ENCODE measurements at places on chromosomes 4 and X.

DNA sequence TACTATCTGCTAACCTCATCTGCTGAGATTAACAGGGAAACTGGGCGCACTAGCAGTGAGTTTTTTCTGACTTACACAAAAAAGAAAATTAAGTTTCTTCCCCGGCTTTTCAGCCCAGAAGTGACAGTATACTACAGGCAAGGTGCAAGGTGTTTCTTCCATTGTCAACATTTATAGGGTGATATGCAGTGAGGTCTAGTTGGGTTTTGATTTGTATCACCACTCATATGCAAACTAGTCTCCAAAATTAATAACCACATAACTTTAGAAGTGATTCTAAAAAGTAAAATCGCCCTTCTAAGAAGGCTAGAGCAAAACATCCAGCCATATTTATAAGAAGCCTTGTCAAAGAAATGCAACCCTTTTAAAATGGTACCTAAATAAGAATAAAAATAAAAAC, 640.1 kb downstream of the ARAP2 start:
- no peak overlapping the region for H3K4me3 ChIP-seq
- no peak for DNase-seq
- no peaks in the 10 kb centered on the region for H3K36me3 ChIP-seq
- H3K27ac ChIP-seq: no peak overlapping the region
- H3K27me3 ChIP-seq: no peaks in the 10 kb centered on the region
- no peaks in the 10 kb centered on the region for H3K4me1 ChIP-seq

GRCh38 chrX:101749436-101749835, 89.8 kb upstream of the ARMCX2 start:
- no peak for DNase-seq
- H3K4me3 ChIP-seq: no peak overlapping the region
- H3K27ac ChIP-seq: no peak overlapping the region

GRCh38 chr4:67575232-67576058, 16.9 kb downstream of the STAP1 start:
- H3K27ac ChIP-seq: peak overlapping the region; percentile 35
- H3K4me1 ChIP-seq: peaks cover 11% of the 10 kb centered on the region
- peaks cover 4% of the 10 kb centered on the region for H3K36me3 ChIP-seq
- no peak for DNase-seq
- no peaks in the 10 kb centered on the region for H3K27me3 ChIP-seq
- no peak overlapping the region for H3K4me3 ChIP-seq

DNA sequence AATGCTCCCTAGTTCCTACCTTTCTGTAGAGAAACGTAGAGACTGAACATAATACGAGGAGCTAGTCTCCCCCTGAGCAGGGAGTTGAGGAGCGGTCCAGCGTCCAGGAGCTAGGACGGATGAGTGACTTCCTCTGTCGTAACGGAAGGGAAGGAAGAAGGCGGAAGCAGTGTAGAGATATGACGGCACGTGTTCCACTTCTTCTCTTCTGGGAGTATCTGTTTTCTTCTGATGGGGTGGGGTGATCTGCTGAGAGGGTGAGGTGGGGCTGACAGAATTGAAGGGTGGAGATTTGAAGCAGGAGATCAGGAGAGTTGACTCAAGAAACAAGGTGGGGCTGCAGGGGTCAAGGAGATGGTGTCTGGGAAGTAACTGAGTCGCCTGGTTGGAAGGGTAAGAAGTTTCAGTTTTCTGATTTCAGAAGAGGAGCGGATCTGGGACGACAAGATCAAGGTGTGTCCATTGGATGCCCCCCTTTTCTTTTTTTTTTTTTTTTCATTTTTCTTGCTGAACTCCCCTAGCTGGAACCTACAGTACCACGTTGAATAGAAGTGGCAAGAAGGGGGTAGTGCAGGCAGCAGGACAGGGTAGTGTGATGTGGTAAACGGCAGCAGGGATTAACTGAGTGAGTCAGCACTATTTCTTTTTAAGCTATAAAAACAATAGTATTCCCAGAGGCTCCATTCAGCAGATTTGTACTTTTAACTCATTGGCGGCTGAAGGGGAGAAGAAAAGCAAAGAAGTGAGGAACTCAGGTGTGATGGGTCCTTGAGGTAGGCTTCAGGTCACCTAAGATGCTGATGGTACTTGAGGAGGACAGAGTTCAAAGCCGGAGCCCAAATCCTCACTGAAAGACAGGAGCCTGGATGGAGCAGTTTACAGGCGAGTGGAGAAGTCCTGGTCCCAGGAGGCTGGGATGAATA, 50.8 kb upstream of the SETD7 start:
- H3K4me3 ChIP-seq: no peak overlapping the region
- no peak for DNase-seq
- no peaks in the 10 kb centered on the region for H3K27me3 ChIP-seq
- H3K36me3 ChIP-seq: no peaks in the 10 kb centered on the region
- H3K4me1 ChIP-seq: no peaks in the 10 kb centered on the region

GRCh38 chr4:133151691-133152329, 2.7 kb downstream of the PCDH10 start:
- no peaks in the 10 kb centered on the region for H3K36me3 ChIP-seq
- H3K27ac ChIP-seq: no peak overlapping the region
- DNase-seq: no peak
- H3K4me1 ChIP-seq: peaks cover 63% of the 10 kb centered on the region

DNA sequence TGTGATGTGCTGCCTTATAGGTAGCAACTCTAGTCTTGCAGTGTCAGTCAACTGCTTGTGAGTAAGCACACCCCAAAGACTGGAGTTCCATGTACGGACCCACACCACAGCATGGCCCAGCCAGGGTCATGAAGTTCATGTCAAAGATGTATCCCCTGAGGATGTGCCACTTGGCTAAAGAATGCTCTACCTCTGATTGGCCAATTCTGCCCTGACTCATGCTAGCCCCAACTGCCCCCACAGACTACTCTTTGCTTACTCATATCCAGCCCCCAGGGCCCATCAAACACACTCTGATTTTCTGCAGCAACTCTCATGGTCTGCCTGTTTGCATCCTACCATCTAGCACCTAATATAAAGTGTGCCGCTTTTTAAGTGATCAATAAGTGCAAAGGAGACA, 62.5 kb downstream of the CHRDL1 start:
- H3K27me3 ChIP-seq: no peaks in the 10 kb centered on the region
- H3K4me1 ChIP-seq: no peaks in the 10 kb centered on the region
- DNase-seq: no peak
- H3K36me3 ChIP-seq: no peaks in the 10 kb centered on the region
- no peak overlapping the region for H3K4me3 ChIP-seq
- H3K27ac ChIP-seq: no peak overlapping the region

DNA sequence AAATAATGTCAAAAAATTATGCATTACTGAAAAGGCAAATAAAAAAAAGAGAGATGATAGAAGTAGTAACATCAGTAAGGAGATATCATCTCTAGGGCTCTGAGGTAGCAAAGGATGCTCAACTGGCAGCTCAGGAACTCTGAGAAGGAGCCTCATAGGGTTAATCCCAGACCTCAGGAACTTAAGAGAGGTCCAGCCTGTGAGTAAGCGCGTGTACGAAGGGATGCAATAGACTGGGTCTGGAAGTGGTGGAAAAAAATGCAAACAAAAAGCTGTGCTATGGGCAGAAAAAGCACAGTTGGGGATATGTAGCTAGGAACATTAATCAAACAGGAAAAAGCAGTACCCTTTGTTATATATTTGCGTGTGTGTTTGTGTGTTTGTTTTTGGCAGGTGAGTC, 282.0 kb downstream of the GALNTL6 start:
- no peaks in the 10 kb centered on the region for H3K27me3 ChIP-seq
- no peak overlapping the region for H3K4me3 ChIP-seq
- DNase-seq: no peak

DNA sequence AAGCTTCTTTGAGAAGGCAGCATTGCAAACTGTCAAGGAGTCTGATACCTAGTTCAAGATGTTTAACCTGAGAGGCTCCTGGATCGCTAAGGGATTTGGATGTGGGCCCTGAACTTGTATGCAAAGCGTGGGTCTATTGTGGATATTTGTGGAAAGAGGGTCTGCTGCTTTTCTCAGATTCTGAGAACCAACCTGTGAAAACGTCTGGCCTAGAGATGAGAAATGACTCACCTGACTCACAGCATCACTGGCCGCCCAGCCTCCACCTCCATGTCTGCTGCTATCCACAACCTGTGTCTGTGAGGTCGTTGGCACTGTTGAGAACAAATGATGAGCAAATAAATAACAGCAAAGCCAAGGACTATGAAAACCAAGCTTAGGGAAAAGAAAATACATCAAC, 33.3 kb upstream of the PROM1 start:
- H3K27ac ChIP-seq: no peak overlapping the region
- no peak for DNase-seq
- no peak overlapping the region for H3K4me3 ChIP-seq
- H3K27me3 ChIP-seq: no peaks in the 10 kb centered on the region
- no peaks in the 10 kb centered on the region for H3K4me1 ChIP-seq

GRCh38 chr4:171875291-171875690, 62.1 kb downstream of the GALNTL6 start:
- no peaks in the 10 kb centered on the region for H3K4me1 ChIP-seq
- no peak for DNase-seq
- H3K27me3 ChIP-seq: no peaks in the 10 kb centered on the region
- H3K4me3 ChIP-seq: no peak overlapping the region

DNA sequence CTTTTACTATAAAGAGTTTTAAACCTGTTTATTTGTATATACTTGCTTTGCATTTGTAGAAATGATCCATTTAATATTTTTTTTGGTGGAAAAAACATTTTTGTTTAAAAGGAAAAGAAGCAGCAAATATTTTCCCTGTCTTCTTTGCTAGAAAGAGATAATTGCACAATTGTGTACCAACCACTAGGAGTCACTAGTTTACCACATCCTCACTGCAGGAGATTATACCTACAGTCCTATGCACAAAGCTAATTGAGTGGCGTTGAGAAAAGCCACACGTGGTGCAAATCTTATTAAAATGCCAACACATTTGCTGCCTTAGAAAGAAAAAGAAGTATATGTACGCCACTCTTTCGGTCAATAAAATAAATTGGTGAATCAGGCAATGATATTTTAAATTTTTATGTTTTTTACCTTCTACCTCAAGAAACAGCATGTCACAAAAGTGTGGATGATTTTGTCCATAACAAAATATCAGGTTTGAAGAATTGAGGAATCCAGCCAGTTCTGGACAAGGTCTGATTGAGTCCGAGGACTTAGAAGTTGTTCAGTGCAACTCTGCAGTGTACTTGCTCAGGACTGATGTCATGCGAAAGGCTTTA, 102.9 kb downstream of the GRXCR1 start:
- no peak for DNase-seq
- H3K27me3 ChIP-seq: no peaks in the 10 kb centered on the region
- no peaks in the 10 kb centered on the region for H3K4me1 ChIP-seq
- H3K27ac ChIP-seq: no peak overlapping the region
- H3K36me3 ChIP-seq: no peaks in the 10 kb centered on the region

- no peak overlapping the region for H3K27ac ChIP-seq
- no peaks in the 10 kb centered on the region for H3K27me3 ChIP-seq
- no peak overlapping the region for H3K4me3 ChIP-seq
- H3K36me3 ChIP-seq: no peaks in the 10 kb centered on the region
These were observed 532.9 kb downstream of the ACTRT1 start for GRCh38 chrX:127519323-127519722.

- H3K36me3 ChIP-seq: no peaks in the 10 kb centered on the region
- no peak overlapping the region for H3K27ac ChIP-seq
- no peak for DNase-seq
- H3K4me1 ChIP-seq: no peaks in the 10 kb centered on the region
- H3K27me3 ChIP-seq: no peaks in the 10 kb centered on the region
These were observed 310.5 kb upstream of the GIMD1 start for GRCh38 chr4:106679063-106679462.

DNA sequence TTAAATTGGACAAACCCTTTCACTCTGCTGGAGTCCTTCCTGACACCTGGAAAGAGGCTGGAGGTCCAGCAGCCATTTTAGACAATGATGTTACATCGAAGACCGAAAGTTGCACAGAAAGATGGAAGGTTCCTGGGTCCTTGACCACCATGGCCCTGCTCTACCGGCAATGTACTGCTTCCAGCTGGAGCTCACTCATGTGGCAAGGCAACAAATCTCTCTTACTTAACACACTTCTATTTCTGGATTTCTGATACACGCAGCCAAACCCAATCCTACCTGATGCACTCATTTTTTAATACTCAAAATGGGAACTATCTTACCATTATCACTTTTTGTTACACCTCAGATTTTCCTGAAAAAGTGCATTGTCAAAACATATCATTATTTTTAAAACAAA, 33.1 kb downstream of the DMD start:
- H3K4me3 ChIP-seq: no peak overlapping the region
- H3K27ac ChIP-seq: no peak overlapping the region
- H3K36me3 ChIP-seq: no peaks in the 10 kb centered on the region
- DNase-seq: no peak
- H3K27me3 ChIP-seq: no peaks in the 10 kb centered on the region

- no peak overlapping the region for H3K27ac ChIP-seq
- H3K4me1 ChIP-seq: peaks cover 18% of the 10 kb centered on the region
- DNase-seq: no peak
- no peak overlapping the region for H3K4me3 ChIP-seq
- H3K27me3 ChIP-seq: no peaks in the 10 kb centered on the region
These were observed 692 bp upstream of the SLC9A7 start for GRCh38 chrX:46759645-46759974.

DNA sequence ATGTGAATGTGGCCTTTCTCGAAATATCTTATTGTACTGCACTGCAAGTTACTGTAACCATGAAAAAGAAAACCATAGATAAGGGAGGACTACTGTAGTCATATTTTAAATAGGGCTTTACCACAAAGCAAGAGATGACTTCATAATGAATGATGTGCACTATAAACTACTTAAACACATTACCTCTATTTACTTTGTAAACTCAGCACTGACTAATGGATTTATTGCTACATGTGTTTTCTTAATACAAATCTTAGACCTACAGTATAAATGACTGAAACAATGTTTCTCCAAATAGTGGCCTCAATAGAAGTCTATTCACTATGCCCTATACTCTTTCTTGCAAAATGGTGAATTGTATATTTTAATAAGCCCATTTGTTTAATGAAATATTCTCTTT, 61.1 kb downstream of the HDX start:
- no peak for DNase-seq
- no peak overlapping the region for H3K4me3 ChIP-seq
- peaks cover 8% of the 10 kb centered on the region for H3K36me3 ChIP-seq
- H3K27ac ChIP-seq: no peak overlapping the region
- no peaks in the 10 kb centered on the region for H3K4me1 ChIP-seq

GRCh38 chrX:68464796-68465195, 31.5 kb upstream of the OPHN1 start:
- no peak overlapping the region for H3K4me3 ChIP-seq
- H3K27me3 ChIP-seq: no peaks in the 10 kb centered on the region
- DNase-seq: no peak
- H3K4me1 ChIP-seq: no peaks in the 10 kb centered on the region
- no peaks in the 10 kb centered on the region for H3K36me3 ChIP-seq
- no peak overlapping the region for H3K27ac ChIP-seq

DNA sequence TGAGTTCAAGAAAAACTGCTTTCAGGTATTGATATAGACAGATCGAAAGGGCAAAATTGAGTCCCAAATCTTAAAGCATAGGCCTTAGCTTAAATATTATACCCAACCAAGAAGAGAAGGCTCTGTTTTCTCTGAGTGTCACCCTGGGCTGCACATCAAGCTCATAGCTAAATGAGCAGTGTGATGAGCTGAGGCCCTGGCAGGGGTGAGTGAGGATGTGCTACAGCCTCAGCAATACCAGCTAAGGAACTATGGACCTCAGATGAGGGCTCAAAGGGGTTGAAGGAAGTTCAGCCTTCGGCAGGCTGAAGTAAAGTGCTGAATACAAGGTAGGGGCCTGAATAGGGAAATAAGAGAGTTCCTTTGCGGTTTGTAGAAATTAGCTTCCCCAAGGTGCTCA, 79.3 kb downstream of the FAM114A1 start:
- H3K4me1 ChIP-seq: no peaks in the 10 kb centered on the region
- H3K36me3 ChIP-seq: peaks cover 25% of the 10 kb centered on the region
- DNase-seq: no peak
- H3K4me3 ChIP-seq: no peak overlapping the region
- no peak overlapping the region for H3K27ac ChIP-seq

All from spleen (tissue), 13 donors.